NCI-H510A (cell line): ENCODE measurements at places on chromosomes 5 and 9.
A peak's percentile ranks its signal among the peaks of the same experiment; 100 is the strongest.

- no peak for DNase-seq
Measured at GRCh38 chr5:96875791-96876291, 459 bp upstream of the ERAP2 start.

DNA sequence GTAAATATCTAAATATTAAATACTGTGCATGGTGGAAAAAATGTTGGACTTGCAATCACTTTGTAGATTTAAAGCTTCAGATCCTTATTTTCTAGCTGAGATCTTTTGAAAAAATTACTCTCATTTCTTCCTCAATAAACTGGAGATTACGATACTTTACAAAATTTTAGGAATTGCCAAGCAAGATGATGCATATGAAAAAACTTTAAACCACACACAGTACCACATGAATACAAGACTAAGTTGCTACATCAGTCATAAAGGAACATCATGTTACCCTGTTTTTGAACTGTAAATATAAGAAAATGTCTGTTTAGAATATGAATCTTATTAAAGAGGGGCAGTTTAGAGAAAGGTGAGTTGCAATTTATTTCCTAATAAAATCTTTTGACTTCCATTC, 703.6 kb upstream of the NUDT12 start:
- no peak for DNase-seq

- DNase-seq, result no peak
Measured at GRCh38 chr9:93141771-93142483, 7.9 kb upstream of the NINJ1 start.

DNA sequence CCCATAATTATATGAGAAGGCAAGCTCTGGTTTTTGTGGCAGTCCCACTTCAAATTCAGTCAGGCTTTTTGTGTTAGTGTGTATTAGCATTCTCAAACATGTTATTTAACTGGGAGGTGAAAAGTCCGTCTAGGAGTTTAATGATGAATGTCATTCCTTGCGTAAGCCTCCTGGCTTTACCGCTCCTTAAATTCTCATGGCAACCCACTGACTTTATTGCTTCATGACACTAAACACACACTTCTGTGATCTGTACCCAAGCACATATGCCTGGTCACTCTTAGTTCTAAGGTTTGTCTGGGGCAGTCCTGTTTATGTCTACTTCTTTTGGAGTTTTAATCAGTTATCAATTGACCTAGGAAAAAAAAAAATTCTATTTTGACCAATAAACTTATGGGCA, 677.9 kb upstream of the DMAC1 start:
- no peak for DNase-seq

DNA sequence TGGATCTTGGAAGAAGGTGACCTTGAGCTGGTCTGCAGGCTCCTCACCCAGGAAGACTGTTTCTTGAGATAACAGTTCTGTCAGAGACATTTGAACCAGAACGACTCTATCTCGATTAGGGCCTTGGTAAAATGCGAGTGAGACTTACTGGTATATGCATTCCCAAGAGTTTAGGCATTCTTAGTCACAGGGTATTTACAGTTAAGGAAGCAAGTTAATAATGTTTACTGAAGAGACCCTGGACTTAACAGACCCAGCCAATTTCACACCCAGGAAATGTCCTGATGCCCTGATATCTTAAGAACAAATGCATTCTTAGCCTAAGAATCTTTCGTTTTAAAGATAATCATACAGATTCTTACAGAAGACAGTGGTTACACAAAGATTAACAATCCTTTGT, 1867.2 kb upstream of the C9orf72 start:
- no peak for DNase-seq

- DNase-seq, result no peak
Measured at GRCh38 chr5:126003309-126003708, 419.9 kb upstream of the GRAMD2B start.

GRCh38 chr9:7081065-7081600, 323.4 kb downstream of the KDM4C start:
- DNase-seq, result no peak

- DNase-seq, result no peak
Measured at GRCh38 chr5:176534640-176535039, 2.6 kb downstream of the RNF44 start.

DNA sequence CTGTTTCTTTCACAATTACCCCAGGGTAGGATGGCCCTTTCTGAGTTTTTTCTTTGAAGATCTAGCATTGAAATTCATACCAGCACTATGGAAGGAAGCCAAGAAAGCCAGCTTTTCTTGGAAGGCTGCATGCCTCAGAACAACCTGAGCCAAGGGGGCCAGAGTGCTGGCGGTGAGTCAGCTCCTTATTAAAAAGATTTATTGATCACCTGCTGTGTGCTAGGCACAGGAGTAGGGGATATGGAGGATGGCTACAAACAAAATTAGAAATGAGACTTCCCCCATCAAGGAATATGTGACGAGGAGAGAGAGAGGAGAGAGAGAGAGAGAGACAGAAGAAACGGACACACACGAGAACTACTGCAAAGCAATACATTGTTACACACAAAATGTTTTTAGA, 184.6 kb upstream of the PUM3 start:
- no peak for DNase-seq

DNA sequence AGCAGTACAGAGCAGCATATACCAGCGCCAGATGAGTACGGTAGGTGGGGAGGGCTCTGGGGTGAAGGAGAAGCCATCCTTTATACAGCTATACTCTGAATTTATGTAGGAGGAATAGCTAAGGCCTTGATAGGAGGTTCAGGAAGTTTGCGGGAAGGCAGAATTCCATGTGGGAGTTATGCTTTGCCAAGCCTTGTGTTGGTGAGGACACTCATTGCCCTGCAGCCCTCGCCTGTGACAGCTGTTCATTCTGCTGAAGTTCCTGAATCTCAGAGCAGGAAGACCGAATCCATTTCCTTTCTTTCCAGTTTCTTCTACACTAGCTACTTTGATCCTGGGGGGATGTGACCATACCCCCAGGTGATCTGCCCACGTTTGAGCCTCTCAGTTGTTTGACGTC, 7.7 kb downstream of the MFAP3 start:
- no peak for DNase-seq

DNA sequence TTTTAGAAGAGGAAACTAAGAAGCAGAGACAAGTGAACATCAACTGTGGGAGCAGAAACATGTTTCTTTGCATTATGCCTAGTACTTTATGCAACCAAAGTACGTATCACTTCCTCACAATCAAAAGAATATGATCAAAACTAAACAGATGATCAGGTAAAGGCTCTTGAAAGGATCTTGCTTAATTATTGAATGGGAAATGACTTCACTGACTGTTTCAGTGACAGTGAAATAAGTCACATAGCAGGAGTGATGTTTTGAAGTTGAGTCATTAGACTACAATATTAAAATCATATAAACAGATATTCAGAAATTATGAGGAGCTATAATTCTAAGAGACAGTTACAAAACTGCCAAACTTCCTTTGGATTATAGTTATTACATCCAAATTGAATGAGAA, 527.3 kb downstream of the MTRR start:
- DNase-seq, result no peak

DNA sequence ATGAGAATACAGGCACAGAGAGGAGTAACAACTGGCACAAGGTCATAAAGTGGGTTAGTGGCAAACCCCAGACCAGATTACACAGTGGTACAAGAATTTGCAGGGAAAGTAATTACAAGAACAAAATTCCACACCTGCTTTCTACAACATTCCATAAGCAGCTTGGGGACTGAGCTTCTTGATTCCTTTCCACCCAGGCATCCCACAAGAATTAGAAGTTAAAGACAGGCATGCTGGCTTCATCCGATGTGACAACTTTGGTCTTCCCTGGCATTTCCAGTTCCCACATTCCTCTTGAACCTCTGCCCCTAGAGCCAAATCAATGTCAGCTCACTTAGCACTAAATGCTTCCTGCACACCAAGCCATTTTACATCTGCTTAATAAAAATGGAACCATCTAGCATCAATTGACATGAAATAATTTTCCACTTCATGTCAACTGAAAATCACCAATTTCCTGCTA, 435.8 kb upstream of the PAPPA start:
- no peak for DNase-seq

GRCh38 chr9:99262949-99263418, 40.9 kb downstream of the SEC61B start:
- no peak for DNase-seq

- no peak for DNase-seq
Measured at GRCh38 chr9:104923740-104924139, 4.2 kb downstream of the ABCA1 start.

DNA sequence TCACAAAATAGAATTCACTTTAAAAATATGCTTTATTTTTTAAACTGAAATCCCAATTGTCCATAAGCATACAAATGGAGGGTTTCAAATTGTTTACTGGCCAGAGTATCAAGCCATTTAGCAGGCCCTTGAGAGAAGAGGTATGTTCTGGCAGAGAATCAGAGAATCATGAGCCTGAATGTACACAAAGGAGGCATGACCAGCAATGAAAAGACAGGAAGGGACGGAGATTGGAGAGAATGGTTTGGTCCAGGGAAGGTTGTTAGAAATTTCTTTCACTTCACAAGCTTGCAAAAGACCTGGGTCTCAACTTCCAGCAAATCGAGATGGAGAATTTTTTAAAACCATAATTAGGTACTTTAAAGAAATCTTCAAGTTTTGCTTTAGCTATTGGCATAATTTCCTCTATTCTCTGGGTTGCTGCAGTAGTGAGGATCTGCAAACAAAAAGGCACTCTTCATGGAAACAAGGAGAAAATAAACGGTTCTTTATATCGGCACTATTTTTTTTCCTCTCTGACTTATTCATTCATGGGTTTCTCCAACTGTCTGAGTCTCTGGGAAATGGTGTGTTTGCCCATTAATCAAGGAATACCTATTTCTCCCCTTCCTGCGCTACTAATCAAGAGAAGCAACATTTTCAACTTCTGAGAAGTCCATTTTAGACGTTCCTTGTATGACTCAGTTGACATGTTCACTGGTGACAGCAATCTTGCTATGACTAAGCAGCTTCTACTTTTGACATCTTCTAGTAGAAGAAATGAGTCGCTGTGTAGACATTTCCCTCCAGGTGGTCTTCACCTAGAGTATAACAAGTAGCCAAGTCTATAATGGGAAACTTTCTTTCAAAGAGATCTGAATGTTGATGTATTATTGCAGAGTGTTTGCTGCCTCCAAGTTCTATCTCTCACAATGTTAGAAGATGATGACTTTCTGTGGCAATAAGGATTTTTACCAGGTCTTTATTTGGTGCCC, 23.1 kb upstream of the ERCC6L2 start:
- no peak for DNase-seq

DNA sequence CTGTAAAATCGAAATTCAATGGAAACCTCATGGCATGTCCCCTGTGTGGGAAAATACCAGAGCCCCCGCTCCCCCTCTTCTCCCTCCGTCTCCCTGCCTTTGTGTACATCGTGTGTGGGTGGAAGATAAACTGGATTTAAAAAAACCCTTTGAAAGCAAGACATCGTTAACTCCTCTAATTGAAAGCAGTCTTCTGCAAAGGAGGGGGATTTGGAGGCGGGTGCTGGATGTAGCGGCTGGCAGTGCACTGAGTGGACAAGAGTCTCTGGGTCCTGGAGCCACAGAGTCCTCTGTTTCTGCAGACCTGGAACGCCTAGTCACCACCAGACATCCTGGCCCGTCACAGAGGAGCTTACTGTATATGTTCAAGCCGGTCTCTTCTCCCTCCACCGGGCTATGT, 169.4 kb downstream of the PAPPA start:
- DNase-seq, result peak; percentile 5

DNA sequence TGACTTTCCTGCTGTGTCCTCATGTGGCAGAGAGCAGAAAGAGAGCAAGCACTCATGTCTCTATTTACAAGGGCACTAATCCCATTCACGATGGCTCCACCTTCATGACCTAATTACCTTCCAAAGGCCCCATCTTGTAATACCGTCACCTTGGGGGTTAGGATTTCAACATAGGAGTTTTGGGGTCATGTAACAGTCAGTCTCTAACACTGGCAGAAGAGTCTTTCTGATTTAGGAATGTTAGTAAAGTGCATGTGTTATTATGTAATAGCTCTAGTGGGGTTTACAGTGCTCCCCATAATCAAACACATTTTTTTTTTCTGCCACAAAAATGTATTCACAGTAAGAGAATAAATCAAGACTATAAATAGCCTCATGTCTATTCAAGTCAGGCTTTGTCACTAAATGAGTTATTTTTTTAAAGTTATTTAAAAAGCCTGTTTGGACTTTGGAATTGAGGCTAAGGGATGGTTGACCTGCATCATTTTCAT, 19.1 kb downstream of the GALNT10 start:
- DNase-seq, result no peak

- no peak for DNase-seq
Measured at GRCh38 chr5:108672639-108673038, 75.1 kb upstream of the FER start.

GRCh38 chr9:88307136-88307535, 81.1 kb upstream of the SPIN1 start:
- no peak for DNase-seq

DNA sequence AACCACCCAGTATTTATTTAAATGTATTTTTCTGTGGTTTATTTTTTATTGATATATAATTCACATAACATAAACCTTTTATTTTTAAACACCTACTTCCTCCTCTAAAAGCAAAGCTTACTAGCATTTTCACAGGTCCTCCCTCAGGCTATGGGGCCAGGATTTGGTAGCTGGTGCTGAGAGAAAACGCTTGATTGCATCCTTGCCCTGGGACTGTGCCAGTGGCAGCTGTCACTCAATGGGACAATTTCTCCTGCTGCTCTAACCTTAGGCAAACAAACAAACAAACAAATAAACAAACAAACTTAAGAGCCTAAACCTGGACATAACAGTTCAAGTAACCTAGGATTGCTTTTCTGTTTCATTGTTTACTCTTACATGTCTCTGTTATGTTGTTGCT, 102.7 kb downstream of the FOCAD start:
- no peak for DNase-seq

- DNase-seq, result no peak
Measured at GRCh38 chr5:171895081-171895480, 109.5 kb downstream of the SMIM23 start.

GRCh38 chr9:97632248-97632984, 752 bp downstream of the TSTD2 start:
- DNase-seq, result peak; percentile 51

DNA sequence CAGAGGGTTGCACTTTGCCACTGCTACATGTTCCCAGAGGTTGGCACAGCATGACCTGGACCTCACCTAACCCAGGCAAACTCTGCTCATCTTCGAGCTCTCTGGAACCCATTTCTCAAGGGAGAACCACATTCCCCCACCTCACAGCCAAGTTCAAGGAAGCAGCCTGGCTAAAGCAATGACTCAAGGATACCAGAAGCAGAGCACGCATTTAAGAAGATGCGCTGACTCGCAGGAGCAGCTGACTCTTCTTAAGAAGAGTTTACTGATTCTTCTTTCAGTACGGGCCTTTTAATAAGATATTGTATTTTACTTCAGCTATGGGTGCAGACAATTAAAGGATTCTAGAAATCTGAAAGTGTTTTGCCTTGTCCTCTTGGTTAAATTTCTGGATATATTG, 4.1 kb upstream of the SEMA5A start:
- no peak for DNase-seq

DNA sequence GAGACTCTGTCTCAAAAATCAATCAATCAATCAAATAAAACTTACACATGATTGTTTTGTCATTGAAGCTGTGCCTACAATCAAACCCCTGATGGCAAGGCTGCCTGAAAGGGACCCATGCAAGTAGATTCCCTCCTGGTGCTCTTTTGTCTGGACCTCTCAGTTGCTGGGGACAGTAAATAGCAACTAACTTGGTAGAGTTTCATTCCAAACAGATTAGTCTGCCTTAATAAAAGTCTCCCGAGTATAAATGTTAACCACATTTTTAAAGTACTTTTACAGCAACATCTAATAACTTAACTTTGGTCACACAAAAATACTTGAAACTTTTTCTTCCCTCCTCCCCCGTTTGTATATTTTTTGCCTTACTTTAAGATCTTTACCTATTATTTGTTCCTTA, 105.5 kb downstream of the FEM1C start:
- no peak for DNase-seq
